GM04504 (cell line): ENCODE measurements at places on chromosomes 1 and 21.

DNA sequence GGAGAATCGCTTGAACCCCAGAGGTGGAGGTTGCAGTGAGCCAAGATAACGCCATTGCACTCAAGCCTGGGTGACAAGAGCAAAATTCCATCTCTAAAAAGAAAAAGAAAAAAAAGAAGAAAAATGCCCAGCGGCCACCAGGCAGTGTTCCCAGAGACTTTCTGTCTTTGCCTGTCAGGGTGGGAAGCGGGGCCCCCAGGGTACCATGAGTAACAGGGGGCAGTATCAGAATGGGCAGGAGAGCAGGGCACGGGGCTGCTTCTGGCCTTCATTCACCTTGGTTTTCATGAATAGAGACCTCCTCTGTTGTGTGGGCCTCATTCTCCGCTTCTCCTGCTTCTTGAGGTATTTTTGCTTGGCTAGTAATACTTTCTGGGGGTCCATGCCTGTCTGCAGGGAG, 20.4 kb downstream of the SLC26A9 start:
- no peak for DNase-seq

DNA sequence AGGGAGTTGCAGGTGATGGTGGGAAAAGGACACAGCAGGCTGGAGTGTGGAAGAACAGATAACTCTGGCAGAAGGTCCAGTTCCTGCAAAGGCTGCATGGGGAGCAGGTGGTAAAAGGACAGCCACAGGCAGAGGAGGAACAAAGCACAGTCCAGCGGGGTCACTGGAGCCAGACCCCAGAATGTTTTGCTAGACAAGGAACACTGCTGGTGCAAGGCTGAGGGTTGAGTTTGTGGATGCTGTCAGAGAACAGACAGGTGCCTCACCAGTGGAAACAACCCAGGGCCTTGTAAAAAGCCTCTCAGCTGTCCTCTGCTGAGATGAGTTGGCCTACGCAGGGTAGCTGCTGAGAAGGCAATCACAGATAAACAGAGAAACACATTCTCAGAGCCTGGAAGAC, 101.7 kb downstream of the SSBP3 start:
- no peak for DNase-seq

GRCh38 chr21:34810786-34811185, 142.0 kb downstream of the CLIC6 start:
- DNase-seq = no peak

- no peak for DNase-seq
Measured at GRCh38 chr1:233389169-233389568, 61.6 kb downstream of the MAP3K21 start.

DNA sequence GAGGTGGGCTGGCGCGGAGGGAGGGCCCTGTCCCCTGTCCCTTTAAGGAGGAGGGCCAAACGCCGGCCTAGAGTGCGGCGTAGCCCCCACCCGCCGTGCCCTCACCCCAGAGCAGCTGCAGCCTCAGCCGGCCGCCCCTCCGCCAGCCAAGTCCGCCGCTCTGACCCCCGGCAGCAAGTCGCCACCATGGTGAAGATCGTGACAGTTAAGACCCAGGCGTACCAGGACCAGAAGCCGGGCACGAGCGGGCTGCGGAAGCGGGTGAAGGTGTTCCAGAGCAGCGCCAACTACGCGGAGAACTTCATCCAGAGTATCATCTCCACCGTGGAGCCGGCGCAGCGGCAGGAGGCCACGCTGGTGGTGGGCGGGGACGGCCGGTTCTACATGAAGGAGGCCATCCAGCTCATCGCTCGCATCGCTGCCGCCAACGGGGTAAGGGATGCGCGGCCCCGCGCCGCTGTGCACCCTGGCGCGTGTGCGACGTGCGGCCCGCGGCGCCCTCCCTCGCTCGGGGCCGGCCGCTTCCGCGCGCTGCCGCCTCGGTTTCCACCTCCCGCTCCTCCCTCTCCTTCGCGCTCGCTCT, at the start of gene PGM1:
PGM1 (plus strand) TSS at position 109 of the 583 bp plus-strand sequence; CDS start at position 187, 78 bp downstream.
- DNase-seq = peak; percentile 51

DNA sequence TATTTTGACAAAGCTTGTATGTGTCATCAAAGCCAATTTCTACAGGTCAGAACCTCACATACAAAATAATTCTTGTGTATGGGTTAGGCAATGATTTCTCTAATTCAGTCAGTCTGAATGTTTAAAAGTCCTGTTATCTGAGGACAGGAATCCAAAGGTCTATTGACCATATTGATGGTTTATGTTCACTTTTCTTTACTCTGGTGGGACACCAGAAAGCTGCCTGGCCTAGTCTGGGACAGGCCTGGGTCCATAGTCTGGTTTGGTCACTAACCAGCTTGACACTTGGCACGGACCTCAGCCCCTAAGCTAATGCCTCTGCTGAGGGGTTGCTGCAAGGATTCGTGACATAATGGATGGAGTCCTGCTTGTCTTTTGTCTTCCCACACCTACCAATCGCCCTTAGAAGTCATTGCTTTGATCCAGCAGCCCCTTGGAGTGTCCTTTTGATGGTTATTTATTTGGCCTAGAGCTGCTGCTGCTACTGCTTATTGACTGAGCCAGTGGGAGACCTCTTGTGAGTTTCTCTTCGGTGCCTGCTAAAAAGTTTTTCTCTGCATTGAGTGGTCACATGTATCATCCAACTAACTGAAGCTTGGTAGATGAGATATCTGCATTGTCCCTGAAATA, 15.7 kb downstream of the IFNAR2 start:
- no peak for DNase-seq

DNA sequence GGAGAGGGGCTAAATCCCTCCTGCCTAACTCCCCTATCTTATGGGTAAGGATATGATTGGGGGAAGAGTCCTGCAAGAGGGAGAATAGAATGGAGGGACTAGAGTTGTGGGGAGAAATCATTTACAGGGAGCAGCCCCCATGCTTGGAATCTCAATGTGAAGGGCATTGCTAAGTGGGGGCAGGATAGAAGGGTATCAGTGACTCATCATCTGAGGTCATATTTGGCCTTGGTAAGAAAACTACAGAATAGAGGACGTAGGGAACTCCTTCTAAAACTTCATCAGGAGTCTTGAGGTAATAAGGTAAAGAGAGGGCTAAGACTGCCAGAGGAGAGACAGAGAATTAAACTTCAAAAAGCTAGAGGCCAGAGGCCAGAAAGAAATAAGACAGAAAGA, 487 bp downstream of the HJV start:
- no peak for DNase-seq

GRCh38 chr1:82562448-82562847, 761.7 kb downstream of the ADGRL2 start:
- no peak for DNase-seq

DNA sequence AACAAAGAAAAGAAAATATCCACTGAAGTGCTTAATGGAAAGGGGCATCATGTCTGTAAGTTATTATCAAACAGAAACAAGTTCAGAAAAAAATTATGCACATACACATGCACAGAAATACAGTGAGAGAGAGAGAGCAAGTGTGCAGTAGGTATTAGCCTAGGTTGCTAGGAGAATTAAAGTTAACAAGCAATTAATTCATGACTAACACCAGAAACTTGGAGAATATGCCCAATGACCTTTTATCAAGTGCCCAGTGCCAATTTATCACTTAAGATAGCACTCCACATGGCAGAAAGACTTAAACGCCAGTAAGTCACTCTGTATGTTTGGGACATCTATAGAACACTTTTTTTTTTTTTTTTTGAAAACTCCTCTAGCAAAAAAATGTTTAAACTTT, 56.2 kb upstream of the SLC16A1 start:
- no peak for DNase-seq

DNA sequence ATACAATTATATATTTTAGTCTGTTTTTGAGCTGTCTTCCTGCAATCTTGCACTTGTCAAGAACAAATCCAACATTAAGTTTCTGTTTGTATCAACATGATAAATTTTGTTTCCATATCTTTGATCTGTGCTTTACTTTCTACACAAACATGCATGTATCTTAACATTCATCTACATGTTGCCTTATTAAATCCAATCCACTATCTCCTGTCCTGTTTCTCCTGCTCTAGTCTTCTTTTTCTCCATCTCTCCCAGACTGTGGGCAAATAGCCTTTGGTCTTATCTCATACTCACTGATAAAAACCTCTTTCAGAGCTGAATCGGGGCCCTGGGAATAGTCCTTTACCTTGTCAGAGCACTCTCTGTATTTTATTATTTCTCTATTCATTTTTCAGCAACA, 101.3 kb downstream of the PLPPR4 start:
- DNase-seq = no peak

DNA sequence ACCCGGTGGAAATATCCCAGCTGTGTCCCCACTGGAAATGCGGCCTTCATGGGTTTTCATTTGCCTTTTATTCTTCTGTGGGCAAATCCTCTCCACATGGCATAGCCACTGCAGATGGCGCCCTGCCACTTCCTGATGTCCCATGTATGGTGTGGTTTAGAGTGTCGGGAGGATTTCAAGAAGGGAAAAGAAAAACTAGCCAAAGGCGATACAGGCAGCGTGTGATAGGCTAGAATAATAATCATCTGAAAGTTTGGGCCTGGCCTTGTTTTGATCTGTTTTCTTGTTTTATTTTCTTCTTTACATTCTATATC, 123.6 kb downstream of the PEX14 start:
- DNase-seq = no peak

DNA sequence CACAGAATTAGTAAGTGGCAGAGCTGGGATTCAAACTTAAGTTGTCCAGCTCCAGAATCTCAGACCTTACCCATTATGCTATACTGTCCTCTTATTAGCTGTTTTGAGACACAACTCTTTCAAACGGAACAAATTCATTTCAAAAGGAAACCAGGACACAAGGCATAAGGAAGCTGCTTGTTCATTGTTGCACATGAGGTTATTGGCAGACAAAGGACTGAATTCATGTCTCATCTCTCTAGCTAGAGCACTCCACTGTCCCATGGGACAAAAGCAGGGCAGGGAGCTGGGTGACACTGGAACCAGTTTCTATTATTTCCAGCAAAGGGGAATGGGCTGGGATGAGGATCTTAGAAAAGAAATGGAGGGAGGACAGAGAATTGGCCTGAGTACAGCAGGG, 26.4 kb downstream of the CHI3L2 start:
- no peak for DNase-seq

DNA sequence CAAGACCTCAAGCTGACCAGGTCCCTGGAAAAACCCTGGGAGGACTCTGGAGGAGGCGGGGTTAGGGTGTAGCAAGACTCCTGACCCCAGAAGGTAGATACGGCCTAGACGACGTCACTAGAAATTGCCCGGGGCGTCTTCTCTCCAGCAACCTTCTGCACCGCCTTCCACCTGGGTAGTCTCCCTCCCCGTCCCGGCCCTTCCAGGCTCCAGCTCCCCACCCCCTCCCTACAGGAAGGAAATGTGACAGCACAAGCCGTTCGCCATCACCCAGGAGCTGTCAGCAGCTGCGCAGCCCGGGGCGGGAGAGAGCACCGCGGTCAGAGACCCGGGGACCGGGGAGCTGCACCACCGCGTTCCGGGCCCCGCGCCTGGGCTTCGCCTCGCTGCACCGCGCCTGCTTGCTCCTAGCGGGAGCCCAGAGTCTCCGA, 20.0 kb downstream of the SERTAD4 start:
- no peak for DNase-seq

- DNase-seq = no peak
Measured at GRCh38 chr1:84236256-84236655, 65.3 kb upstream of the SAMD13 start.

- no peak for DNase-seq
Measured at GRCh38 chr1:73860421-73860950, 337.5 kb downstream of the LRRIQ3 start.

DNA sequence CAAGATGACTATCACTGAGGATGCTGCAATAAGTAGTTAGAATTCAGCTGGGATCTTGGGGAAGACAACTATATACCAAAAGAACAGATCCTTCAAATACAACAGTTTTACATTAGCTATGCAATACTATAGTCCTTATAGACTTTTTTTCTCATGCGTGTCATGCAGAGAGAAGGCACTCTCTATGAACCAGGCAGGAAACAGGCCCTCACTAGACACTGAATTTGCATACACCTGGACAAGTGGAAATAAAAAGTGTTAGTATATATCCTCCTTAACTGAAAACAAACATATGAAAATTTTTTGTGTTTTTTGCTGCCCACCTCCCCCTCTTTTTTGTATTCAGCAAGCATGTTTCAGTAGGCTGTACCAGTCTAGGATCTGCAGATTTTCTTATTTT, 29.9 kb downstream of the TMCO1 start:
- DNase-seq = no peak

GRCh38 chr1:54070171-54070837, 16.9 kb downstream of the TCEANC2 start:
- peak; percentile 17 for DNase-seq

DNA sequence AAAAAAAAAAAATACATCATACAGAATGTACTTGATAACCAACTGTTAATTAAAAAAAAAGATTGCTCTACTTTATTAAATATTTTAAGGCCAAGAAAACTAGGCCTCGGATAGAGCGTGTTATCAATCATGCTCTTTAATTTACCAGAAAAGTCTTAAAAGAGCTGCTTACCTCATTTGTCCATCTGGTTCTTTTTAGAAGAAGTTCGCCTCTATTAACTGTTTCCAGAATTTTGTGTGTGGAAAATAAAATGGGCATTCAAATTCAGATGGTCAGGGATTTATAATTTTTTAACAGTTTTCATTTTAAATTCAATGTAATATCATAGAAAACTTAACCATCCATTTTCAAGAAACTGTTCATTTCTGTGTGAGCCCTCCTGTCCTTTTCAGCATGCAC, 53.8 kb downstream of the KCNK1 start:
- no peak for DNase-seq

- no peak for DNase-seq
Measured at GRCh38 chr1:6674771-6675170, 26.8 kb downstream of the DNAJC11 start.
